ENCODE measurements at places on chromosomes 7 and 10.

DNA sequence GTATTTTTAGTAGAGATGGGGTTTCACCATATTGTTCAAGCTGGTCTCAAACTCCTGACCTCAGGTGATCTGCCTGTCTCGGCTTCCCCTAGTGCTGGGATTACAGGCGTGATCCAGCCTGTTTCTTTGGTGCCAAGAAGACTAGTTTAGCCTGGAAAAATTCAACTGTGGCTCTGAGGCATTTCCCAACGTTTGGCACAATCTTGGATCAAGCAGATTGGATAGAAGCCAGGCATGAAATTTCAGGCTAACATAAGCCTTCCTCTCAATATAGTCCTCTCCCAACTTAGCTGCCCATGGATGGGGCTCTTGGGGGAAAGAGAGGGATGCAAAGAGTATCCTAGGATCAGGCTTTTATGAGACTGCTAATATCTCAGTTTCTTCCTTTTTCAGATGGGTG is 53.8 kb downstream of the APBB1IP start:
- DNase-seq, result no peak

DNA sequence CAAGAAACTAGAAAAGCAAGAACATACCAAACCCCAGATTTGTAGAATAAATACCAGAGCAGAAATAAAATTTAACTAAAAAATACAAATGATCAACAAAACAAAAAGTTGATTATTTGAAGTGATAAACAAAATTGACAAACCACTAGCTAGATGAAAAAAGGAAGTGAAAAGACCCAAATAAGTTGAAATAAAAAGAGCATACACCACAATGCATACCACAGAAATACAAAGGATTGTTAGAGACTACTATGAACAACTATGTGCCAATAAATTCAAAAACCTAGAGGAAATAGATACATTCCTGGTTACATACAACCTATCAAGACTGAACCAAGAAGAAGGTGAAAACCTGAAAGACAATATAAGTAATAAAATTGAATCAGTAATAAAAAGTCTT is 333.4 kb downstream of the SH2D4B start:
- DNase-seq, result no peak

- DNase-seq, result no peak
Observed at GRCh38 chr7:103119791-103120291, 29.1 kb downstream of the NAPEPLD start.

GRCh38 chr7:5699467-5700384 is 81.7 kb downstream of the RNF216 start:
- no peak for DNase-seq

DNA sequence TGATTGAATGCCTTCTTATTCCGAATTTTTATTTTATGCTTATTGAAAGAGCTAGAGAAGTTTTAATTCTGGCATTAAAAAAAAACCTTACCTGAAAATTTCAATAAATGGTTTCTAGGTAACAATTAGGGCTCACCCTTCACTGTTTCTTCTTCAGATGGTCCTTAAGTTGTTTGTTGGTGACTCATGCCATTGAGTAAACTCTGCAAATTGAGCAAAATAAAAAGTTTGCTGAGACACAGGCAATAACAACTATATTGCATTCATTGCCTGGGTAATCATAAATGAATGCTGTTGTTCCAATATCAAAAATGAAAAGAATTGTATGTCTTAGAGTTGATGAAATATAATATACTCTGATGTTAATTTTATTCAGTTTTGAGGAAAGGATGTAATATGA is 300.3 kb downstream of the CDK14 start:
- no peak for DNase-seq

GRCh38 chr7:26293569-26294308 is 2.1 kb downstream of the SNX10 start:
- DNase-seq, result peak; percentile 30

- DNase-seq, result no peak
Observed at GRCh38 chr10:54745436-54745835, 55.6 kb downstream of the PCDH15 start.

DNA sequence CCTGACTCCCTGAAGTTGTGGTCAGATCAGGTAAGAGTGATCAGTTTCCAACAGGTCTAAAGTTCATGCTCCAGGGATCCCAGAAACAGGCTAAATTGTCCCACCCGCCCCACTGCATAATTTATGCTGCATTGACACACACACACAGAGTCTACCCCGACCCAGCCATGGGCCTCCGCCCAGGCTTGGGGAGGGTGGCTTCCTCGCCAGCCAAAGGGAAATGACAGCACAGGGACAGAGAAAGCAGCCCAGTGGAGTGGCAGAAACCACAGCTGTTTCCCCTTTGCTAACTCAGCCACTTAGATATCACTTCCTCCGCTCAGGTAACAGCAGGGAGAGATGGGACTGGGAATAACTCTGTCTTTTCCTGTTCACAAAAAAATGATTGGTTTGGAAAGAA is 9.4 kb downstream of the SH3PXD2A start:
- no peak for DNase-seq

DNA sequence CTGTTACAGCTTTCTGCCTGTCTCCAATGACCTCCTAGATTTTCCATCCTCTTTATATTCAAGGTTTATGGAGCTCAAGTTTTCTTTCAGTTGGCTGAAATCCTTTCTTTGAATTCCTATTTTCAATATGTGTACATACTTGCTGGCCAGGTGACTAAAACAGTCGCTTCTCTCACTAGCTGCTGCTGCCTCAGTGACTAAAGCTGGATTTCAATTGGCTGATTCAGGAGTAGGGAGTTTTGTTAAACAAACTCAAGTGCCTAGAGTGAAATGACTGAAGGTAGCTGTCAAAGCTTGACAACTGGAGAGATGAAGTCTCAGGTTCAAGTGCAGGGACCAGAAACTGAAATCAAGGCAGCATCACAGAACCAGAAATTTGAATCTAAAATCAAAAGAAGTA is 6.7 kb upstream of the POLR1F start:
- no peak for DNase-seq

DNA sequence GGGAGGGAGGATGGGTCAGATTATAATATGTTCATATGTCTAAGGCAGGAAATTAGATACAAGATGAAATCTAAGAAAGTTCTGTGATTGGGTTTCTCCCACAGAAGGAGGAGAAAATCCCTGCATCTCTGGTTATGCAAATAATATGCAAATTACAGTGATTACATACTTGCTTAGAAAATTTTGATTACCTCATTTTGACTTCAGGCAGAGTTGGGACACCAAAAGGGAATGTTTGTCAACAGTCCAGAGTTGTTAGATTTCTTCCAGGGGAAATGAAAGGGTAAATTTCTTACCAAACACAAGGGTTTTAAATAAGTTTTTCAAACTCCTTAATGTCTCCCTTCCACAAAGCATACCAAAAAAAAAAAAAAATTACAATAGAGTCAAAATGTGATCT is 101.4 kb upstream of the STEAP1B start:
- DNase-seq, result no peak

DNA sequence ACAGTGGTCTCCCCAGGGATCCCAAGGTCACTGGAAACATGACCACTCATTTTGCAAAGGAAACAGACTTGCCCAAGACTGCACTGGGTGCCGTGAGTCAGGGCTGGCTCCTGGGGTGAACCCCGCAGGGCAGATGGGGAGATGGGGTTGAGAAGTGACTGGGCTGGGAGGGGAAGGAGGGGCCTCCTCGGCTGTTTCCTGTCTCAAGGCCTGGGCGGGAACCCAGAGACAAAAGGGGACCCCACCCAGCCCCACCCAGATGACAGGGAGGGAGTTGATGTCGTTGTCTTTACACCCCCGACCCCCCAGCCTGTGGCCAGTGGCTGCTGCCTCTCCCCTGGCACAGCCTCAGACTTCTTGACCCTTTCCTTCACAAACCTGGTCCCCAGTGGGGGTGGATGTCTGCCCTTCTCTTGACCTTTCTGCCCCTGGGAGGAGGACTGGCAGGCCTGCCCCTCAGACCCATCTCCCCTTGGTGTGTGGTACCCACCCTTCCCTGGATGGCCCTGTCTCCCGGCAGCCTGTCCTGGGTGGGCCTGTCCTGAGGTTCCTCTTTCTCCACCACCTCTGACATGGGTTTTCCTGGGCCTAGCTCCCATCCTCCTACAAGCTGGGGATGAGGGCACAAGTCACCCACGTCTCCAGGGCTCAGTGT is 1.4 kb downstream of the MYO1G start:
- no peak for DNase-seq

- no peak for DNase-seq
Observed at GRCh38 chr10:62860946-62861345, 44.8 kb upstream of the EGR2 start.

GRCh38 chr10:84946904-84947303 is 618.5 kb downstream of the CCSER2 start:
- no peak for DNase-seq

GRCh38 chr7:136247211-136247610 is 270.1 kb upstream of the MTPN start:
- no peak for DNase-seq

DNA sequence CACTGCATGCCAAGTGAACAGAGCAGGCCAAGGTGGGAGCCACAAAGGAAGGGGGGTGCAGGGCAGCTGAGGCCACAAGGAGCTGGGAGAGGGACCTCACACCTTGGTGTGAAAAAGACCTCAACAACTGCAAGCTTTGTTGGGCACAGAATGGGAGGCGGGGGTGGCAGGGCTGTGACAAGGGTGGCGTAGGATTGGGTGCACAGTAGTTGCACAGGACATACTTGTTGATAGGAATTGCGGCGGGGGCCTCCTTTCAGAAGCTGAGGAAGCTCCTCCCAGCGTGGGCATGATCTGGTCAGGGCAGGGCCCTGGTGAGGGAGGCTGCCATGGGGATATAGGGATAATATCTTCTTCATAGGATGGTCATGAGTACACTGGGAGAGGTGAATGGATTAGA is 25.8 kb downstream of the POLL start:
- DNase-seq, result no peak

- no peak for DNase-seq
Observed at GRCh38 chr7:150311711-150312110, 11.4 kb upstream of the LRRC61 start.

DNA sequence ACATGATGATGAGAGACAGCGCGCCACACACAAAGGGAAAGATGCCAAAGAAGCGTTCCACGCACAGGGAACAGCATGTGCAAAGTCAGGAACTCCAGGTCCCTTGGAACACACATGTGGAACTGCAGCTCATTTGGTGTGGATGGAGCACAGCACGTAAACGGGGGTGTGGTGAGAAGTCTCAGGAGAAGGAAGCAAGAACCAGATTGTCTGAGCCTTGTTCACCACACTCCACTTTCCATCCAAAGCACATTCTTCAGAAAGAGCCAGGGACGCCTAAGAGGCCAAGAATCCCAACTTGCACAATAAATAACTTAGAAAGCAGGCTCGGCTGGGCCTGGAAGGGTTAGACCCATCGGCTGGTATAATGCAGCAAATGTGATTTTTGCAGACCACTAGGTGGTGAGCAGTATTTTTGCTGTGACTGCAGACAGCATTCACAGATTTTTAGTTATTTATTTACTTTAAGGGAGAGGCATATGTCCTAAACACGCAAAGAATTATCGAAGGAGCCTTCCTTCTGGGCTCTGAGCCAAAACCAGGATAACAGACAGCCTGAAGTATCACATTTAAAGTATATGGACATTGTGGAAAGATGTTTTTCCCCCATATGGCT is 27.9 kb upstream of the ASCC1 start:
- DNase-seq, result no peak

- DNase-seq, result no peak
Observed at GRCh38 chr10:79053081-79053434, 15.7 kb upstream of the ZMIZ1 start.

DNA sequence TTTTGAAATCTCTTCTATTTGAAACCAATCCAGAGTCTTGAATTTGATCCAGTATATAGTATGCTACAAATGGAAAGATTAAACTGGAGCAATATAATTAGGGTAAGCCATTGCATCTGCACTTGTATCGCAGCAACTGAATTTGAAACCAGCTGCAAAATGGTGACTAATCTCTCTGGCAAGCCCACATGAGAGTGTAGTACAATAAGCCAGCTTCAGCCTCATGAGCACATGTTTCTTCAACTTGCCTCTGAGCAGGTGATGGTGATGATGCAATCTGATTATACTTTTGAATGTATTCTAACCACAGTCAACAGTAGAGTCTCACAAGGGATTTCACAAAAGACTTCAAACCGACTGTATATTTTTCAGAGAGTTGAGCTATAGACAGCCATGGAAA is 829 bp upstream of the RPA3 start:
- DNase-seq, result no peak

DNA sequence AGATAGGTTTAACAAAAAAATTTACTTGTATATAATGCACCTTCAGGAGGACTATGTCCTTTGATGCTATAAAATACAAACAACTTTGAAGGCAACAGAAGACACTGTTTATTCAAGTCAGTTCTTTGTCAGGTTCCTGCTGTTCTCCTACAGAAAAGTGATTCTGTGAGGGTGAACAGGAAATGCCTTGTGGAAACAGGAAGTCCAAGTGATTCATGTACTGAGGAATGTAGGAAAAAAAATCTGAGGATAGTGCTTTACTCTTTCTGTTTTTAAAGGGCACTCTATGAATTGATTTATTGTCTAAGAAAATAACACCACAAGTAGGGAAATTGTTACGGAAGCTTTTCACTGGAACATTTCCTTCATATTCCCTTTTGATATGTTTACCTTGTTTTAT is 171.9 kb downstream of the HDAC9 start:
- no peak for DNase-seq

DNA sequence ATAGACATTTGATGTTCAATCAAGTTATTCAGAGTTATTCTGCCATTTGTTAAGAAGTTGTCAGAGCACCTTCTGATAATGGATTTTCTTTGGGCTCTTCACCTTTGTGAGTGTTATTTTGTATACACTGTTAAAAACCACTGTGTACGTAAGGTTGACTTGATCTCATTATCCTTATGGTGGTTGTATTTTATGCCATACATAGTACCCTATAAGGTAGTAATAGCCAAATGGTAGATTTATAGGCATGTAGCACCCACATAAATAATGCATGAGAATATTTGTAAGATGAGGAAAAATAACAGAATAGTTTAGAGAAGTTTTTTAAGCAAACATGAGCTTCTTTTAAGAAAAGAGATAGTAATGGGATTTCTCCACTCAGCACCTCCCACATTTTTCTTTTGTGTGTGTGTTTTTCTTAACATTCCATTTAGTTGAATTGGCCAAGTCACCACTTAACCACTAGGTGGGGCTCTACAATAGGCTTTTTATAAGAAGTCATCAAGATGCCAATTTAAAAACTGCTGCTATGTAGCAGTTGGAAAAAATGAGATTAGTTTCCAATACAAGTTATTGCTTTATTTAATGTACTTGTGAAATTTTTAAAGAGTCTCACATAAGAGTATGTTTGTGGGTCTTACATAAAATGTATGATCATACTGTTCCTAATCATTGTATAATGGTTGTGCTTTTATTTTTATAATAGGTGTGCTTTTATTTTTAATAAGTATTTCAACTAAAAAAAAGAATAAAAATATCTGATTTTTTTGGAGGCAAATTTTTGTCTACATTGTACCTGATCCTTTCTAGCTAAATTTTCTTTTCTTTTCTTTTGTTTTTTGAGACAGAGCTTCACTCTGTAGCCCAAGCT is 41.1 kb upstream of the STMP1 start:
- DNase-seq, result peak; percentile 1

GRCh38 chr10:36440539-36440938 is 684.9 kb upstream of the ANKRD30A start:
- no peak for DNase-seq

Data from GM18507 (cell line).